ENCODE measurements at places on chromosomes 5 and 9.

DNA sequence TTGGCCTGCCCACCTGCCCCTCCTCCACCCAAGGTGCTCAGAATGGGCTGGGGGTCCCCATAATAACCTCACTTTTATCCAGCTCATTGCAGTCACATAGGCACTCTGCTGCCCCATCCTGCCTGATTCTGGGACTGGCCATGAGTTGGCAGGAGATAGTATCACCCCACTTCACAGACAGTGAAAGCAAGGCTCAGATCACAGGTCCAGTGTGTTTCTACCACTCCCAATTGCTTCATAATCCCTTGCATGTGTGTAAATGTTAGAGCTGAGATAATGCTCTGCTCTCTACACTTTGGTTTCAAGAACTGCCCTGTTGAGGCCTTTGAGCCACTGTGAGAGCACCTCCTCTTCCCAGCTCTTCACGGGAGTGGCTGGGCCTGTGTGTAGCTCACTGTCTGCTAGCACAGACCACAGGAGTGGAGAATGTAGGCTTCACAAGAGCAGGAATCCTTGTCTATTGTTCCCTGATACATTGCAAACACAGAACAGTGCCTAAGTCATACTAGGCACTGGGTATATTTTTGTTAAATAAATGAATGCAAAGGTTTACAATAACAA, 8.4 kb downstream of the PCYOX1L start:
- no peak for DNase-seq

- no peak for DNase-seq
Measured at GRCh38 chr9:74255489-74255984, 241.6 kb upstream of the RORB start.

DNA sequence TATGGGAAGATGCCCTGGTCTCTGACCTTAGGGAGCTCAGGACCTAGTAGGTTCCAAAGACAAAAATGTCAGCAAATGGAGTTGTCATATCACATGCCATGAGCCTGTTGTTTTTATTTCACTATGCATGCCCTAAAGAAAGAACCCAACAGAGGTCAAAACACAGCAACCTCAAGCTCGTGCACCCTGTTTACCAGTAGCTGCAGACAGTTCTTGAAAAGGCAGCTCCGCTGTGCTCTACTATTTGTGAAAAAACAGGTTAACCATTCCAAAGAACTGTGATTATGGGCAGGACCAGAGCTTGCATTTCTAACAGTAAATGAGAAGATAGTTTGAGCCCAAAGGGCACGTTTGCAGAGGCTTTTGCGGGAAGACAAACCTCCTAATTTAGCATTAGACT, 22.8 kb downstream of the ITK start:
- no peak for DNase-seq

- DNase-seq: no peak
Measured at GRCh38 chr5:50863534-50864170, 197.2 kb downstream of the PARP8 start.

GRCh38 chr5:138763037-138763778, 10.0 kb downstream of the CTNNA1 start:
- no peak for DNase-seq

DNA sequence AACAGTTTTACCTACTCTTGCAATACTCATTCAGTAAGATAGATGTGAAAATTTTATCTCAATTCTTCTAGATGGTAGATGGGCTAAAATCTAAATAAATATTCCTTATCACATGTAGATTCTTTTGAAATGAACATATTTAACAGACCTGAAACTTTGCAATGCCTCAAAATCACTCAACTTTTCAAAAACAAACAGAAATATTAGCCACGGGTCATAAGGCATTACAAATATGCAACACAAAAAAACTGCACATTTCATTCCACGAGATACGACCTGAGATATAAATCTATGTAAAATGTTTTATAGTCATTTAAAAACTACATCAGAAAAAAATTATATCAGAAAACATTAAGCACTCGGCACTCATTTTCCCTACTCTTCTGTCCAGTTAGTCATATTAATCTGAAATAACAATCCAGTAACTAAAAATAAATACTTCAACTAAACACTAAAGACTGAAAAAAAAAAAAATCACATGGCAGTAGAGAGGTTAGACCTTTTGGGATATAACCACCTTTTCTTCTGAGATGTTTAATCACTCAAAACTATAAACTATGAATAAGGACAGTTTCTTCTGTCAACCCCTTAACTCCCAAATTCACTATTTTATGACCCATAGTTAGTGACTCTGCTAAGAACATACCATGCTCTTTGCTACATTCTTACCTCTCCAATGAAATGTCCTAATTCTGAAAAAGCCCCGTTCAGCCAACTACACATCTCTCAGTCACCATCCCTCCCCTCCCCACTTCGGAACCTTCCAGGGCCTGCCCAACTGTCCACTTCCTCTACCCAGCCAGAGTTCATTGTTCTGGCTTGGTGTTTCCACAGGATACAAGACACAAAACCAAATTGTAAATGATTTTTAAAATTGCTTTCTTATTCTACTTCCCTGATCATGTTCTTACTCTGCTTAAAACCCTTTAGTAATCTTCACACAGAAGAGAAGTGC, 6.4 kb downstream of the HOMER1 start:
- DNase-seq: no peak

DNA sequence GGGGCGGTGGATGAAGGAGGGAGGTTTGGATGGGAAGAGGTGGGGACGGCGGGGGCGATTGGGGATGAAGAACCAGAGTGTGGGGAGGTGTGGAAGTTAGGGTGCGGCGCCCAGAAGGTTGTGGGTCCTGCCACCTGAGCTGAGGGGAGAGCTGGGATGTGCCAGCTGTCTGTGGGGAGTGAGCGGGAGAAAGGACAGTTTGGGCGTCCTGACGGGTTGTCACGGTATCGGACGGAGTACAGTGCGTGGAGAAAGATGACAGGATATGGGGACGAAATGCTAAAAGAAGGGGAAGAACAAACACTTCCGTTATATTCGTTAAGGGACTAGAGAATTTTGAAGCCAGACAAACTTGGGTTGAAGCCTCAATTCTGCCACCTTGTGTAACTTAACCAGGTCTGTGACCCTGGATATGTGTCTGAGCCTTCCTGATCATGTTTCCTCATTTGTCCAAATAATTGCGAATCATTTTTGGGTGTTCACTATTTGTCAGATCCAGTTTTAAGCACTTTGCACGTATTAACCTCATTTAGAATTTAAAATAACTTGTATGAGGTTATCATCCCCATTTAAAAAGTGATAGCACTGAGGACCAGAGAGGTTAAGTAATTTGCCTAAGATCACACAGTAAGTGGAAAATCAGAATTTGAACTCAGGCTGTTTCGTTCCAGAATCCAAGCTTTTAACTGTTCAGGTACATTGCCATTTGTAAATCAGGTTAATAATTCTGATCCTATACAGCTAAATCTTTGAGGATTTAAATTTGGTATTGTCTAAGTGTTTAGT, 689 bp downstream of the CNTRL start:
- DNase-seq: no peak

DNA sequence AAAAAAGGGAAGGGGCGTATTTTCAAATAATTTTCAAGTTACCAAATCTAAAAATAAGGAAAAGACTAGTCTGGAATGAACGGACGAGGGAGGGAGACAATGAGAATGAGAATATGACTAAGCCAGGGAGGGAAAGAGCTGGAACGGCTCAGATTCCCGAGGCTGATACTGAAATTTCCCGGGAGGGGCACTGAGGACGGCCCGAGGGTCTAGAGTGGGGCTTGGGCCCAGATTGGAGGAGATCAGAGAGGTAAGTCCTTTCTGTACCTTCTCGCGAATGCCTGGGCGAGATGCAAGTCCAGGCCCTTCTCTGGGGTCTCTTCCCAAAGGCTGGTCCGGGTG, 3.4 kb upstream of the CCIN start:
- no peak for DNase-seq

- DNase-seq: no peak
Measured at GRCh38 chr5:158026304-158027031, 167.5 kb upstream of the CLINT1 start.

- DNase-seq: no peak
Measured at GRCh38 chr9:82939451-82939850, 123.5 kb downstream of the RASEF start.

DNA sequence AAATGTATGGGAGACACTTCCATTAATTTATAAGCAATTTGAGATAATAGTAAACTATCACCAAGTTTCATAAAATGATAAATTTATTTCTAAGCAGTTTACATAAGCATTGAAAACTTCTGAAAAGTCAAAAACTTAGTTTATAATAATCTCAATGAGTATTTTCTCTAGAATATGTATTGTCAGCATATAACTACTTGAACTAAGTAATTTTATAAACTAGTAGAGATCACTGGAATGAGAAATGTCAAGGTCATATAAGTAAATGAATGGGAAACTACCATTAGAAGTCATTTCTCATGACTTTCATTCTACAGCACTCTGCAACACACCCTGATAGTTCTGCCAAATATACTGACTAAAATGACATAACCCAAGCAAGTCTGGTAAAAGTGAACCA, 3.4 kb downstream of the TBCA start:
- no peak for DNase-seq

GRCh38 chr5:56154732-56155484, 78.2 kb downstream of the ANKRD55 start:
- no peak for DNase-seq

- no peak for DNase-seq
Measured at GRCh38 chr5:123037104-123037418, 536 bp upstream of the PPIC start.

GRCh38 chr9:13868336-13868735, 445.6 kb downstream of the NFIB start:
- no peak for DNase-seq

- DNase-seq: no peak
Measured at GRCh38 chr5:143501310-143502044, 98.0 kb upstream of the NR3C1 start.

All from stimulated activated CD8-positive, alpha-beta memory T cell treated with anti-CD3 and anti-CD28 coated beads, Interleukin-15, amount 100 ng/mL, for 1 hour (primary cell).